Activated T-cell treated with anti-CD3 and anti-CD28 coated beads for 4 hours (primary cell): ENCODE measurements at places on chromosomes 5 and 9.

DNA sequence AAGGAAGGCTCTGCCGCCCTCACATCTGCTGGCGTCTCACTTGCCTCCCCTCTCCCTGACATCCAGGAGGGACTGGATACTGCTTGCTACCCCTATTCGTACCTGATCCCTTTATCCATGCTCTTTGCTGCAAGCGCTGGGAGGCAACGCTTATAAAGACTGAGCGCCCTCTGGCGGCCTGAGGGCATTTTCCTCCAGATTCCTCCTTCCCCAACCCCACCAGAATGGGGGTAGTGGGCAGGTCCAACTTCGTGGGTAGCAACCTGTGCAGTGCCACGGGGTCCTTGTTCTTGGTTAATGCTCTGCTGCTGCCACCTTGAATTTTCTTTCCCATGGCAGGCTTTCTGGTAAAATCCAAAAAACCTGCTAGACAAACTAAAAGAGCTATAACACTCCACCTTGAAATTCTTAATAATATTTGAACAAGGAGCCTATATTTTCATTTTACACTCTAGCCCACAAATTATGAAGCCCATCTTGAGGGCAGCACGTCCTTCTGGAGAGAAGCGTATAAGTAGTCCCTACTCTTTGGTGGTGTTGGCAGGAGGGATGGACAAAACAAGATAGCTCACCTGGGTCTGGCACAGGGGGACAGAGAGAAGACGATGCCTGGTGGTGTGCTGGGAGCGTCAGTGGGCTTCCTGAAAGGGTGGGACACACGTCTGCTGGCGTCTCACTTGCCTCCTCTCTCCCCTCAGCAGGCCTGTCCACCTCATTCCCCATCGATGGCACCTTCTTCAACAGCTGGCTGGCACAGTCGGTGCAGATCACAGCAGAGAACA lies 52.5 kb downstream of the JADE2 start:
- DNase-seq = peak; percentile 66

DNA sequence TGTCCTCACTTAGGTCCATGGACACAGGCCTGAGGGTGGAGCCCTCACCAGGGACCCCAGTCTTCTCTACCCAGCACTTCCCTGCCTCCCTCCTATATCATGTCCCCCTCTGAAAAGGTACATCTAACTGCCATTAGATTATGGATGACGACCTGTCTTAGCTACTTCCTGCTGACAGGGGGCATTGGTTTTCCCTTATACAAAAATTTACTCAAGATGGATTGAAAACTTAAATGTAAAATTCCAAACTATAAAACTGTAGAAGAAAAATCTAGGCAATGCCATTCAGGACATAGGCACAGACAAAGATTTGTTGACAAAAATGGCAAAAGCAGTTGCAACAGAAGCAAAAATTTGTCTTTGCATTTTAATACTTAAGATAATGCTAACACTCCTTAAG lies 623.2 kb upstream of the FAM174A start:
- DNase-seq = no peak

GRCh38 chr9:127525401-127526188 lies 74.3 kb downstream of the LRSAM1 start:
- no peak for DNase-seq

DNA sequence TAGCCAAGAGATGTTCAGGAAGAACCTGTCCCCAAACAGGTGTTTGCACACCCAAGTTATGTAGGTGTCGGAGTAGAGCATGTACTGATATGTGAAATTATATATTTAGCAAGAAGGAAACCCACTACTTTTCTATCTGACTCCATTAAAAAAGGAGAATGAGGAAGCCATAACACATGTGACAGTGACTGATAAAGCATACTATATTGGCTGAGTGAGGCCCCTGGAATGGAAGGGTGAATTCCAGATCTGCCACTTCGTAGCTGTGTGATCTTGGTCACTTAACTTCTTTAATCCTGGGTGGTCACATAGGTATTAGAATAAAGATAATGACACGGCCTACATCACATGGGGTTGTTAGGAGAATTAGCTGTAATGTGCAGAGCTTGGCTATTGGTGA lies 116.0 kb upstream of the MAN2A1 start:
- DNase-seq = no peak

- DNase-seq = no peak
Measured at GRCh38 chr9:115080242-115080641, 37.7 kb downstream of the TNC start.

- DNase-seq = no peak
Measured at GRCh38 chr9:97806721-97807120, 46.3 kb upstream of the FOXE1 start.

GRCh38 chr9:77841739-77842386 lies 189.7 kb downstream of the GNAQ start:
- DNase-seq = no peak

DNA sequence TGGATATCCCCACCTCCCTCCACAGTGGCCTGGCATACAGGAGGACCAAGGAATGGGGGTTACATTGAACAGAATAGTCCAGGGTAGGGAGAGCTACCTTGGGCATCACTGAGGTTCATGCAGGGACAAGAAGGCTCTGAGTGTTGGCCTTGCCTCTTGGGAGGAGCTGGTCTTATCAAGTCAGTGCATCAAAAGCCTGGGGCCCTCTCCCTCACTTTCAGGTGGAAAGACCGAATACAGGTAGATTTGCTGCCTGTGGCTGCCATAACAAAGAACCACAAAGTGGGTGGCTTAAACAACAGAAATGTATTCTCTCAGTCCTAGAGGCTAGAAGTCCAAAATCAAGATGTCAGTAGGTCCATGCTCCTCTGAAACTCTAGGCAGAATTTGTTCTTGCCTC lies 18.5 kb upstream of the ARSI start:
- DNase-seq = no peak

DNA sequence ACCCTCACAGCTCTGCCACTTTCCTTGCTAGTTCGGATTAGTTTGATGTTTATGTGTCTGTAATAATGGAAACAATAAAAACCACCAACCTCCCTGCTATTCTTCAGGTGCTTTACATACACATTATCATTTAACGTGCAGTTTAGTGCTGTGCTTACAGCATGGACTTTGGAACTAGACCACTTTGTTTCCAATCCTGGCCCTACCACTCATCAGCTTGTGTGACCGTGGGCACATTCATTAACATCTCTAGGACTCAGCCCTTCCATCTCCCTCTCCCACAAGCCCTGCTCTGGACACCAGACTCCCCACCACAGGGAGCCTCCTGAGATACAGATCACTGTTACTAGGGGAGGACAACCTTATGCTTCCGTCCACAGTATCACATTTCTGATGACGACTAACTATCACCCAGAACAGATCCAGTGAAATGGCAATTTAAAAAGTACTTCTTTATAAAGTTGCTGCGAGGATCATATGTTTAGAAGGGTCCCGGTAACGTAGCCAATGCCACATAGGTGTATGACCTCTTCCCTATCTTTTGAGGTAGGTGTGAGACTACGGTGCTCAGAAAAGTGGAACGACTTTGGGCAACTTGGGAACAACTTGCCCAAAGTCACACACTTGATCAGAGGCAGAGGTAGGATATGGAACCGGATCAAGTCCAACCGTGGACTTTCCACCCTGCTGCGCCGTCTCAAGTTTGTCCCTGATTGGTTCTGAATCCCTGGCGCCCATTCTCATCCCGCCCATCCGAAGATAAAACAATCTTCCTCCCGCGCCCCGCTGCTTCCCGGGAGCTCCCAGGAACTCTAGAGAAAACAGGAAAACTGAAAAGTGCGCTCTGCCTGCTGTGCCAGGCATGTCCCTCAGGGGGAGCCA lies 132.4 kb upstream of the NIPBL start:
- DNase-seq = no peak
